ENCODE measurements at places on chromosomes 7 and 10.

GRCh38 chr7:86913709-86914108, 145.7 kb downstream of the ELAPOR2 start:
- no peak for DNase-seq

DNA sequence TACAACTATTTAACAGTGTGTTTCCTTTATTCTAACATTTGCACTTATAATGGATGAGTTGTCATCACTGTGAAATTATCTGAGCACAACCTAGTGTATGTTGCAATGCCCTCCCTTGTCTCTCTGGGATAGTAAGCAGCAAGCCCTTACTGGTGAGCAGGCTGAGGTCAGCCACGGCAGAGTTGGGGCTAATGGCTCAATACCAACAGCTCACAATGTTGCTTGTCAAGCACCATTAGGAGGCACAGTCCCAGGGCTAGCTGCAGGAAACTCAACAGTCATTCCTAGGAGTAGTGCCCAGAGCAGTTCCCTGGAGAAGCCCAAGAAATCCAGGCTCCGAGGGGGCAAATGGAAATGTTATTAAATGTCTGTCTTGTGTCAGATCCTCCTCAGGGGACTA, 858.4 kb downstream of the GRID1 start:
- DNase-seq = no peak

DNA sequence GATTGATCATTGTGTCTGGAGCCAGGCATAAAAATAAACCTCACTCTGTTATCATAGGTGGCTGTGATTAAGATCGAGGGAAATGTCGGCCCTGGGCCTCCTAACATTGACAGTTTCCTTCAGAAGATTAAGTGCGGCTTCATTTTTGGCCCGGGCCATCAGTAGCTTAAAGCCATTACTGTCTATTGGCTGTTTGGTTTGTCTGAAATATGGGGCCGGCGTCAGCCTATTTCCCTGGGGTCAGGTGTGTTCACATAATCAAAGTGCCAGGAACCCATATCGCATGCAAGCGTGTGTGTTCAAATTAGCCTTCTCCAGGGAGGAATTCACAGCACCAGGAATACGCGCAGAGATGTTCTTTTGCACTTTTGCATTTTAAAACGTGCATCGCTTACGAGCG, 114.7 kb downstream of the CUX1 start:
- no peak for DNase-seq

- peak; percentile 10 for DNase-seq
These were observed 258.0 kb upstream of the SEMA3A start for GRCh38 chr7:84452618-84453017.

DNA sequence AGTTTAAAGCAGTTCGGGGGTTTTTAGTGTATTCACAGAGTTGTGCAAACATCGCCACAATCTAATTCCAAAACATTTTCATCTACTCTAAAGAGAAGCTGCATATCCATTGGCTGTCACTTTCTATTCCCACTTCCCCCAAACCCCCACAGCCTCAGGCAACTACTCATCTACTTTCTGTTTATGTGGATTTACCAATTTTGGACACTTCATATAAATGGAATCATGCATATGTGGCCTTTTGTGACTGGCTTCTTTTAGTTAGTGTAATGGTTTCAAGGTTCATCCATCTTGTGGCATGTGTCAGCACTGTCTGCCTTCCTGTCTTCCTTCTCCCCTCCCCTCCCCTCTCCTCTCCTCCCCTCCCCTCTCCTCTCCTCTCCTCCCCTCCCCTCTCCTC, 78.5 kb upstream of the FZD1 start:
- DNase-seq = no peak

- no peak for DNase-seq
These were observed 548.9 kb upstream of the AUTS2 start for GRCh38 chr7:69049326-69049725.

DNA sequence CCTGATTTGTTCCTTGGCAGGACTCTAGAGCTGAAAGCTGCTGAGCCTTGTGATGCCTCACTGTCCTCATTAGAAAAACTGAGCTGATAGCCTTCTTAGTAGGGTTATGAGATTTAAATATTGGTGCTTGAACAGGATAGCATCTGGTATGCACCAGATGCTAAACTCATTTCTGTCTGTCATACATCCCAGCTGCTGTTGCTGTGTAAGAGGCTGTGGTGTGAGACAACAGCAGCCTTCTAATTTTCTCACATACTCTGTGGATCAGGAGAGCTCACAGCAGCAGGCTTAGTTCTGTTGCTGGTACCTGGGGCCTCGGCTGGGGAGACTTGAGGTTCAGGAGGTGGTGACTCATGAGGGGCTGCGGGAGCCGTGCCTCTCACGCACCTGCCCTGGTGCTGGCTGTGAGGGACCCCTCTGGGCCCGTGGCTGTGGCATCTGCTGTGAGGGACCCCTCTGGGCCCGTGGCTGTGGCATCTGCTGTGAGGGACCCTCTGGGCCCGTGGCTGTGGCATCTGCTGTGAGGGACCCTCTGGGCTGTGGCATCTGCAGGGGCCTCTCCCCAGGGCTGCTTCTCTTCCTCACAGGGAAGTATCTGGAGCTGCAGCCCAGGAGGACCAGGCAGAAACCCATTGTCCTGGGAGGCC, 12.5 kb downstream of the DYNC2I1 start:
- DNase-seq = no peak

DNA sequence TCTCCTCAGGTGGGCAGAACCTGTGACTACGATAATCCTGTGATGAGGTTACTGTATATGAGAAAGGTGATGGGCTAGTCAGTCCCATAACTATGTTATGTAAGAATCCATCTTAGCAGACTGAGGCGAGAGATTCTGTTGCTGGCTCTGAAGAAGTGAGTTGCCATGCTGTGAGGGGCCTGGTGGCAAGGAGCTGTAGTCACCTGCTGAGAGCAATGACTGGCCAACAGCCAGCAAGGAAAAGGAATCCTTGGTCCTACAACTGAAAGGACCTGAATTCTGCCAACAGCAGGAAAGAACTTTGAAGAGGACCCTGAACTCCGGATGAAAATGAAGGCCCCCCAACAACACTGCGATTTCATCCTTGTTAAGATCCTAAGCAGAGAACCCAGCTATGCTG, 31.0 kb upstream of the DNAJB12 start:
- no peak for DNase-seq

GRCh38 chr7:73864981-73865711, 4.2 kb downstream of the TMEM270 start:
- peak; percentile 47 for DNase-seq

DNA sequence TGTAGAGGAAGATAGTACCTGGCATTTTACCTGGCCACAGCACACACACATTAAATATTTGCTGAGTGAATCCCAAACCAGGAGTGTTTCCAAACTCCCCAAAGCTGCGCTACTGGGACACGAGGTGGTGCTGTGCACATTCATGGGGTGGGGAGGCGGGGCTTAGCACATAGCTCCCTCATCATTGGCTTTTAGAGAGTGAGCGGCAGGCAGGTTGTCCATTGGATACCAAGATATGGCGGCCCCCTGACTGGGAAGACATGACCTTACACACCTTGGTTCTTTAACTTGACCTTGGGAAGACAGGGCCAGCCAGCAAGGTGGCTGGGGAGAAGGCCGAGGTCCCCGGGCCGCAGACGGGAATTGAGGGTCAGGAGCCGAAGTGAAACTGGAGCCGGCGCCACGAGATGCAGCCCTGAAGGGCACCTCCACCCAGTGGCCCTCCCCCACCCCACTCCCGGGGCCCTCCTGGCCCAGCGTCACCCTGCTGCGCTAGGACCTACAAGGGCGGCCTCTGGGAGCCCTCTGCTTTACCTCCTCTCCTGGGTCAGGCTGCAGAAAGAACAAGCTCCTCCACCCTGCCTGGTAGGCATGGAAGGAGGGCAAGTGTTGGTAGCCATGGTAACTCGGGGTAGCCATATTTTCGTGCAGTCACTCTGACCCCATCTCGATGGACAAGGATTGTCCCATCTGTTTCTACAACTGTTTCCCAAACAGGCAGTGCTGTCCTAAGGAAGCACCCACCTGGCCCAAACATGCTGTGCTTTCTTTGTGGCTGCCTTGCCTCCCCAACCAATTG, 24.0 kb downstream of the TMEM176A start:
- DNase-seq = no peak

GRCh38 chr7:70951271-70951962, 180.5 kb upstream of the GALNT17 start:
- DNase-seq = no peak

GRCh38 chr7:8125680-8126444, 136.1 kb downstream of the ICA1 start:
- no peak for DNase-seq

- peak; percentile 43 for DNase-seq
These were observed 41.8 kb downstream of the ASZ1 start for GRCh38 chr7:117385363-117386109.

DNA sequence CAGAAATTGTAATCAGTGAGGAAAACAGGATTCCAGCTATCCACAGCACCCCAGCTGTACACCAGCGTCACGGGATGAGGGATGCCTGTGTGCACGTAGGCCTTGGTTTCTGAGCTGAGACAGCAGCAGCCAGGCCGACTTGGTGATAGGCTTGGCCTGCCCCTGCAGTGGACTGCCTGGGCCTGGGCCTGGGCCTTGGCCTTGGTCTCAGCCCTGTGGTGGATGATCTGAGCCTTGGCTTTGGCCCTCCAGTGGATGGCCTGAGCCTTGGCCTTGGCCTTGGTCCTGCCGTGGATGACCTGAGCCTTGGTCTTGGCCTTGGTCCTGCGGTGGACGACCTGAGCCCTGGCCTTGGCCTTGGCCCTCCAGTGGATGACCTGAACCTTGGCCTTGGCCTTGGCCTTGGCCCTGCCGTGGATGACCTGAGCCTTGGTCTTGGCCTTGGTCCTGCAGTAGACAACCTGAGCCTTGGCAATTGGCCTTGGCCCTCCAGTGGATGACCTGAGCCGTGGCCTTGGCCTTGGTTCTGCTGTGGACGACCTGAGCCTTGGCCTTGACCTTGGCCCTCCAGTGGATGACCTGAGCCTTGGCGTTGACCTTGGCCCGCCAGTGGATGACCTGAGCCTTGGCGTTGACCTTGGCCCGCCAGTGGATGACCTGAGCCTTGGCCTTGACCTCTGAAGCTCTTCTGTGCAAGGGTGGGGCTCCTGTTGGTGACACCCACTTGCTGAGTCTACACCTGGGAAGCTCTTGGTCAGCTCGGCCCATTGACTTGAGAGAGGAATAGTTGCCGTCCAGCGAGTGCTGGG, 93.8 kb downstream of the CUX1 start:
- DNase-seq = no peak

All from NCI-H69 (cell line).